ENCODE measurements at places on chromosomes 7 and 10.

GRCh38 chr7:42572561-42572960 lies 335.6 kb upstream of the GLI3 start:
- DNase-seq, result no peak

DNA sequence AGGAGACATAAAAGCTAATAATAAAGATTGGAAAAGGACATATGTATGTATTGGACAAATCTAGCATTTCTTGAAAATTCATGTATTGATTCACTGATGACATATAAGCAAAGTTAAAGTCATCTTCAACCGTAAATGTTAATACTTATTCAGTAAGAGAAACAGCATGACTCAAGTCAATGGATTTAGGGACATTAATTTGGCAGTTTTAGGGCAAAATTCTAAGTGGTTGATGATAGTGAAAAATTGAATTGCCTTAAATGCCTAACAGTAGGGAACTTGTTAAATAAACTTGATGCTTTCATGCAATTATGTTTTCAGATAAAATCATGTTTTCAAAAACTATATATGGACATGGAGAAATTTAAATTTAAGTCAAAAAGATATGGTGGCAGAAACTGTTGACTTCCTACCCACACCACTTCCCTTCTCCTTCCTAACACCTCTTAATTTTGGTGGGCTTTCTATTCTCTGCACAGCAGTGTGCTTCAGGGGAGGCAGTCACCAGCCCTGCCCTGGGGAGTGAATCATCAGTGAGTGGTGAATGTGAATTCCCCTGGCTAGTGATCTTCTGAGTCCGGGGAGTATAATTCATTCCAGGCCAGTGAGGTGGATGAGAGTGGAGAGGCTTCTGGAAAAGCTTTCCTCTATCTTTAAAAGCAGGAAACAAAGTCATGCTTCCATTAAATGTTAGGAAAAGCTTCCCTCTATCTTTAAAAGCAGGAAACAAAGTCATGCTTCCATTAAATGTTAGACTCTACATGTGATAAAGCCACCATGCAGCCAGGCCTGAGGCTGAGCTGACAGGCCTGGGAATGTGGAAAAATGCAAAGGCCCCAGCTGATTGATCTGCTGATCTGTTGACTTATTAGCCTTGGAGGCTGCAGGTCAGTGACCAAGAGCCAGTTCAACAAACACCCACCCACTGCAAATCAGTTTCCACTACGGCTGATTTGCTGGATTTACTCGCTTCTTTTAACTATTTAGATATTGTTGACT lies 25.2 kb upstream of the ITGB1 start:
- DNase-seq, result no peak

GRCh38 chr10:25561758-25562157 lies 372.3 kb upstream of the MYO3A start:
- DNase-seq, result no peak

DNA sequence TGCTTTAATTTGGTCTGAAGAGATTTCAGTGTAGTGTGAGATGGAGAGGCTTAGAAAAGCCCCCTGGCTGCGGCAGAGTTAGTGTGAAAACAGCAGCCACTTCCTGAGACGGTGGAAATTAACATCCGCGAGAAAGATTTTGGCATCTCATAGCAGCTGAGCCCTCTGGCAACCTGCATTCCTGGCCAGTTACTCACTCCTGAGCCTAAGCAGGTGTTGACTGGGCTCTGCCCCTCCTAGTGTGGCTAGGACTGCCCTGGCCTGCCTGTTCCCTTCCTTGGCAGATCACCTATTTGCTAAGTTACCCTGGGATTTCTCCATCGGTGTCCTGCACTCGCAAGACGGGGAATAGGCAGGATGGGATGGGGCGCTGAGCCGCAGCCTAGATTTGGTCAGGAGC lies 57.6 kb upstream of the LMTK2 start:
- DNase-seq, result no peak

DNA sequence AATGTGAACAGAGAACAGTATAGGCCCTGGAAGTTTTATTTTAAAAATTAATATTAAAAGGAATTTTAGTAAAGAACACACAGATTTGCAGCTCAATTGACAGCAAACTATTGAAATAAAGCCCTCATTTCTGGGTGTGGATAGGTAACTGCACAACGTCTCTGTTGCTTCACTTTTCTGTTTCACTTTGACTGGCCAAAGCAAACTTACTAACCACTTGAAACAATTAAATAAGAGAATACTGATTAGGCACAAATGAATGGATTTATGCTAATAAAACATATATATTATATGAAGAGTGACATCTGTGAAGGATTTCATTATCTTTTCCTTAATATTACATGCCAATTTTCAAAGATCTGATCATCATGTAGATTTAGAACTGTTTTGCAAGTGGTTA lies 11.9 kb downstream of the ZNF804B start:
- DNase-seq, result no peak

DNA sequence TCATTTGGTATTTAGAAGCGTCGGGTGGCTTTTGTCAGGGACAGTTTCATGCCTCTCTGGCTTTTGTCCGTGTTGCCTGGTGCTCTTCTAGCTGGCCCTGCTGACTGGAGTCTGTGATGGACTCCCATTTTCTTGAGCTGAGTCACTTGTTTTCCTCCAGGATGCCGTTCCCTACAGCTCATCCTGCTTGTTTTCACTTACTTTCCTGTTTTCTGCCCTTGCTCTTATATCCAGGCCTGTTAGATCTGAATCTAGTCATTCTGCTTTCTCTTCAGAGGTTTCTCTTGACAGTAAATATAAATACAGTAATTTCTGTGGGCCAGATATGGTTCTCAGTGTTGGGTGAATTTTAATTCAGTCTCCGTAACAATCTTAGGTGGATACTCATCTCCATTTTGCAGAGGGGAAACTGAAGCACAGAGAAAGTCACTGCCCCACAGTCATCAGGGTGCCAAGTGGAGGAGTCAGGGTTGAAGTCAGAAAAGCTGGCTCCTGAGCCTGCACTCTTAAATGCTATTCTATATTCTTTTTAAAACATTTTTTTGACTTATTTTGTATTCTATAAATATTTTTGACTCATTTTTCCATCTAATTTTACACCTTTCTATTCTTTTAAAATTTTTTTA lies 85.4 kb downstream of the CCNY start:
- DNase-seq, result no peak

DNA sequence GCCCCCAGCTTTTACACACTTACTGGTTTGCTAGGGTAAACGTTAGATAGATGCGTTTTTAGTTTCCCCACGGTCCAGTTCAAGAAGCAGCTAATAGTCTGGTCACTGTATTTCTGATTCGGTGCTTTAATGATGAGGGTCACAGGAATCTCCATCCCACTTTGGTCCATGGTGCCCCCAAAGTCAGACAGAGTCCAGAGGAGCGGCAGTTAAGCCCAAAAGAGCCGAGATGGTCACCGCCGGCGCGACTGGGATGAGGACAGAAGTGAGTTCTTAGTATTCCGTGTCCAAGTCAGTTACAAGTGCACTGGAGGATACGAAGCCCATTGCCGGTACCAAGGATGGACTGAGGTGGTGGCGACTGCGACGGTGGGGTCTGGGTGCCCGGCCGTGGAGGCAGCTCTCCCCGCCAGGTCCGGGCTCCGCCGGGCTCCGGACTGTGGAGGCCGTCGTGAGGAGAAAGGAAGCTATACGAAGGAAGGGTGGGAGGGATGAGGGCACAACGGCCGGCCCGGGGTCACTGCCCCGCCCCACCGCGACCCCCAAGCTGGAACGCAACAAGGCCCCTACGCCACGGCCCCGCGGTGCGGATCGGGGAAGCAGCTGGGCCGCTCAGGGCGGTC lies 663 bp downstream of the HERPUD2 start:
- no peak for DNase-seq

DNA sequence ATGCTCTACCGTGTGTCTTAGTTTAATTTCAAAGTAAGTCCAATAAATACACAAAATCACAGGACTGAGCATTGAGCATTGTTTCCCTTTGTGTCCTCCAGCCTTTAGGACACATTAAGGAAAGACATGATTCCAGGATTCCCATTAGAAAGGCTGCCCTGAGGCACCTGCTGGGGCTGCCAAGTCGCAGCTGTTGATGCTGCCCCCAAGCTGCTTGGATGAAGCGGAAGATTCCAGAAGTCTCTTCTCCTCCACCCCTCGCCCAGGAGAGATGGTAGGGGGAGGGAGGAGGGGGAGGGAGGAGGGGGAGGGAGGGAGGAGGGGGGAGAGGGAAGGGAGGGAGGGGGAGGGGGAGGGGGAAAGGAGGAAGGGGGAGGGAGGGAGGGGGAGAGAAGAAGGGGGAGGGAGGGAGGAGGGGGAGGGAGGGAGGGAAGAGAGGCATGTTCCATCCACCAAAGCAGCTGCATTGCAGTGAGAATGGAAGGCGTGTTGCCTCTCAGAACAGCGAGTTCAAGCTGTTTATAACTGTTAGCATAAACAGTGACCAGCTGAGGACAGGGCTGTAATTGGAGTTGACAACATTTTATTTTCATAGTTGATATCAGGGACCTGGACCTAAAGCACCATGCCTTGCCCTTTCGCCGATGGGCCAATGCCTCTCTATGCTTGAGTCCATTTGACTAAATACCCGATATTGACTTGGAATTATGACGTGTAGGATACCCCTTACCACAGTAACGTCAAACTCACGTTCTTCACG lies 67.3 kb downstream of the DIP2C start:
- DNase-seq, result no peak

GRCh38 chr10:87658321-87658795 lies 1.3 kb upstream of the PAPSS2 start:
- no peak for DNase-seq

DNA sequence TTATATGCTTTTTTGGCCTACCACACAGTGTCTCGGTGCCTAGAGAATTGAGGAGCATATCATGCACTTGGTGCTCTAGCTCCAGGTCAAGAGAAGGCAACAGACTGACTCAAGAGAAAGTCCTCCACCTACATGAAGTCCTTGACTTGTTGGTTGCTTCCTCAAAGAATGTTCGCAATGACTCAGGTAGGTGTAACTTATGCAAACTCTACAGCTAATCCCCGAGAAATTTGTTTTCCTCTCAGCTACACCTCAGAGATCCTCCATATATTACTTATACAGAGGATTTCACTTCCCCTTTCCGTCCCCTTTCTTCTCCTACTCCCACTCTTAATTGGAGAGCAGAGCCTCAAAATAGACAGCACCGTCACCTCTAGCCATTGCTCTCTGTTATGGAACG lies 1013.1 kb downstream of the KCNMA1 start:
- DNase-seq, result no peak

DNA sequence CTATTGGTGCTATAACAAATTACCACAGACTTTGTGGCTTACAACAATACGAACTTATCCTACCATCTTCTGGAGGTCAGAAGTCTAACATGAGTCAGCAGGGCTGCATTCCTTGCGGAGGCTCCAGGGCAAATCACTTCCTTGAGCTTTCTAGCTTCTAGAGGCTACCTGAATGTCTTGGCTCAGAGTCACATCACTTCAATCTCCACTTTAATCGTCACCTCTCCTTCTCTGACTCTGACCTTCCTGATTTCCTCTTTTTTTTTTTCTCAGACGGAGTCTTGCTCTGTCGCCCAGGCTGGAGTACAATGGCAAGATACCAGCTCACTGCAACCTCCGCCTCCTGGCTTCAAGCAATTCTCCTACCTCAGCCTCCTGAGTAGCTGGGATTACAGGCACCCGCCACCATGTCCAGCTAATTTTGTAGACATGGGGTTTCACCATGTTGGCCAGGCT lies 44.6 kb upstream of the ANAPC16 start:
- no peak for DNase-seq

GRCh38 chr10:96493871-96494525 lies 19.7 kb downstream of the TLL2 start:
- no peak for DNase-seq

- no peak for DNase-seq
Measured at GRCh38 chr10:129102906-129103693, 363.9 kb upstream of the MGMT start.

- no peak for DNase-seq
Measured at GRCh38 chr7:124030964-124031363, 1.9 kb downstream of the TMEM229A start.

DNA sequence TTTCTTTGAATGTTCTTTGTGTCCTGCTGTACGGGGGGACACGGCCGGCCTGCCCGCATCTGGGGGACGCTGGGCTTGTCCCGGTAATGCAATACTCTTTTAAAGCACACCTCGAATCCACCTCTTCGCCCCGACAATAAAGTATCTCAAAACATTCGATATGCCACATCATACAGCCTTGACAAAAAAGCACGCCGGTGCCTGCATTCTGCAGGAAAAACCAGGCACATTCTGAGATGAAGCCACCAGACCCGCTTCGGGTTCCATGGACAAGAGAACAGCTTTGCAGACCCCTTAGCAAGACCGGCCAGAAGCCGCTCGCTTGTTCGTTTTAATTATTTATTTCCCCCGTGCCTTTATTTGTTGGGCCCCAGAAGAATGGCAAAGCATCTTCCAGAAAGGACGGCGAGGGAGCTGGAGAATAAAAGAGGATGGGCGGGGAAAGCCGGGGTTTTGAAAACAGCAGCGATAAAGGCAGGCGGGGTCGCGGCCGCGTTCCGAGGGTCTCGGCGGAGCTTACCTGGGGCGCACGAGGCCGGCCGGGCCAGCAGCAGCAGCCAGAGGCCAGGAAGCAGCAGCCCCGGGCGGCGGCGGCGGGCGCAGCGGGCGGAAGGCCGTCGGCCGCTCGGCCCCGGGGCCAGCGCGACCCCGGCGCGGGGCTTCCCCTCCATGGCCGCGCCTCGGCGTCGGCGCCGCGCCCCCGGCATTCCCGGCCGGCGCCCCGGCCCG lies 462 bp downstream of the KIAA1549 start:
- DNase-seq, result no peak

DNA sequence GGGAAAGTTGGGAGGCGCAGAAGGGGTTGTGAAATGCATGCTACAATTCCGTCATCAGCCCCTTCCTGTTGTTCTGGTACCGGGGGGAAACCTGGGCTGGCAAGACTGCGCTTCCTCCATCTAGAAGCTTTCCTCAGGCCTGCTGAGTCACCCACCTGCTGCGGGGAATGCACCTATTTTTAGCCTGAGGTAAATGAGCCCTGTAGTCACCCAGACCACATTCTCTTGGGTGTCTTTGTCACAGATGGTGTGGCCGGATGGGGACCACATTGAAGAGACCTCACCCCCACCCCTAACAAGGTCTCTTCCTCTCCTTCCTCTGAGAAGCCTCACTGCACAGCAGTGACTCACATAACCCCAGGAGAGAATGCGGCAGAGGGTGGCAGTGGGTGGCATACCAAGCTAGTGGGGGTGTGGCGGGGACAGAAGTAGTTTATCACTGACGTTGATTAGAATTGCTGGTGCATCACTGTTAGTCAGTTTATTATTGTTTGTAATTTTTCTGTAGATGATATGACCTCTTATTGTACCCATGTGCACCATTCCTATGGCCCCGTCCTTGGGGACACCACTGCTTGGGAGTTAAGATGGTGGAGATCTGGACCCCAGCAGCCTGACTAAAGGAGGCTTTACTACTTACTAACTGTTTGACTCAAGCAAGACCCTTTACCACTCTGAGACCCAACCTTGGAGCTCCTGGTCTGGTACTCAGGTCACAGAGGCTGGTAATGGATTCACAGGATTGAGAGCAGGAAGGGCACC lies 83.0 kb upstream of the DUSP5 start:
- no peak for DNase-seq

DNA sequence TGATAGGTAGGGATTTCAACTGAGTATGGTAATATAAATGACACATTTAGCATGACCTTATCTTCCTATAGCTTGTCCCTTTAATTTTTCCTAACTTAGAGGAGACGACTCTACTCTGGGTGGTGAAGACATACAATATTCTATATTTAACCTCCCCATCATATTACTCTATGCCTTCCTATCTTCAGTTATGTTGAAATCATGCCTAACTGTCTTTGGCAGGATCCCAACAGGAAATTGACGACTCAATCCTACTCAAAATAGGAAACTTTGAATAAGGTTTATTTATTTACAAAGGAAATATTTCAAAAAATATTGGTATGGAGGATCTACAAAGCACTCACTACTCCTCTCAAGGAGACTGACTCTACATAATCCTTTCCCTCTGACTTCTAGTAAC lies 24.1 kb upstream of the SEMA3A start:
- no peak for DNase-seq

- no peak for DNase-seq
Measured at GRCh38 chr10:79055892-79056291, 12.9 kb upstream of the ZMIZ1 start.
